ENCODE measurements at places on chromosomes 5 and 9.

- DNase-seq = no peak
These were observed 4.3 kb upstream of the SURF6 start for GRCh38 chr9:133340256-133340655.

GRCh38 chr5:18959535-18959934 lies 1028.5 kb downstream of the CDH18 start:
- no peak for DNase-seq

- DNase-seq = no peak
These were observed 86.4 kb downstream of the INIP start for GRCh38 chr9:112631313-112632070.

GRCh38 chr5:174058433-174059122 lies 13.1 kb downstream of the NSG2 start:
- DNase-seq = no peak

- no peak for DNase-seq
These were observed 148.5 kb downstream of the EPB41L4A start for GRCh38 chr5:112270299-112271293.

GRCh38 chr5:180006141-180006540 lies 65.4 kb downstream of the RNF130 start:
- no peak for DNase-seq

DNA sequence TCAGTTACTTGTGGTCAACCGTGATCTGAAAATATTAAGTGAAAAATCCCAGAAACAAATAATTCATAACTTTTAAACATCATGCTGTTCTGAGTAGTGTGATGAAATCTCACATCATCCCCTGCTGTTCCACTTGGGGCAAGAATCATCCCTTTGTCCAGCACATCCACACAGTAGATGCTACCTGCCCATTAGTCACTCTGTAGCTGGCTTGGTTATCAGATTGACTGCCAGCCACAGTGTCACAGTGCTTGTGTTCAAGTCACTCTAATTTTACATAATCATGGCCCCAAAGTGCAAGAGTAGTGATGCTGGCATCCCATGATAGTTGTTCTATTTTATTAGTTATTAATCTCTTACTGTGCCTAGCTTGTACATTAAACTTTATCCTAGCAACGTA lies 39.1 kb upstream of the CER1 start:
- DNase-seq = no peak

- DNase-seq = no peak
These were observed 58.6 kb downstream of the GCNT4 start for GRCh38 chr5:74993743-74994142.

DNA sequence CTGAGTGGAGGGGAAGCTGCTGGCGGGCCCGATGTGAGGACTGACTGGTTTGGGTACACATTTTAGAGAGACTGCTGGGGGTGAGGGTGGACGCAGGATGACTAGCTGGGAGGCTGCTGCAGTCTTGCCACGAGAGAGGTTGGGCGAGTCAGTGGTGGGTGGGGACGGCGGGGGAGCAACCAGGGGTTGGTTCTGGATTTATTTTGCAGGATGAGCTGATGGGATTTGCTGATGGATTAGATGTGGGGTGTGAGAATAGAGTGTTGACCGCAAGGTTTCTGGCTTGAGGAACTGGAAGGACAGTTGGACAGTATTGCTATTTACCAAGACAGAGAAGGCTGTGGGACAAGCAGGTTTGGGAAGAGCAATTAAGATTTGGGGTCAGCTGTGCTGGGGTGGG lies 5.8 kb upstream of the NDST1 start:
- no peak for DNase-seq

GRCh38 chr5:3659907-3660306 lies 64.3 kb downstream of the IRX1 start:
- DNase-seq = no peak

GRCh38 chr9:124140941-124141568 lies 116.7 kb upstream of the NEK6 start:
- DNase-seq = no peak

DNA sequence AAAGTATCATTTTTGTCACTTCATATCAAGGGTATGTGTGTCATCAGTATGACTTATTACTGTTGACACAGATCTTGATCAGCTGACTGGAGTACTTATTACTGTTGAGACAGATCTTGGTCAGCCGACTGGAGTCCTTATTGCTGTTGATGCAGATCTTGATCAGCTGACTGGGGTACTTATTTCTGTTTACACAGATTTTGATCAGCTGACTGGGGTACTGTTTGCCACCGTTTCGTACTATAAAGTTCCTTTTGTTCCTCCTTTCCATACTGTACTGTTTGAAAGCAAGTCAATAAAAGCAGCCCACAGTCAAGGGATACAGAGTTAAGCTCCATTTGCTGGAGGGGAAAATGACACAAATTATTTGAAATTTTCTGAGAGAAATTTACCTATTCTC lies 347.3 kb downstream of the CDH12 start:
- no peak for DNase-seq

GRCh38 chr9:5551368-5552150 lies 41.2 kb downstream of the PDCD1LG2 start:
- no peak for DNase-seq

- DNase-seq = no peak
These were observed 272.8 kb downstream of the TAF11L14 start for GRCh38 chr5:17907094-17907493.

DNA sequence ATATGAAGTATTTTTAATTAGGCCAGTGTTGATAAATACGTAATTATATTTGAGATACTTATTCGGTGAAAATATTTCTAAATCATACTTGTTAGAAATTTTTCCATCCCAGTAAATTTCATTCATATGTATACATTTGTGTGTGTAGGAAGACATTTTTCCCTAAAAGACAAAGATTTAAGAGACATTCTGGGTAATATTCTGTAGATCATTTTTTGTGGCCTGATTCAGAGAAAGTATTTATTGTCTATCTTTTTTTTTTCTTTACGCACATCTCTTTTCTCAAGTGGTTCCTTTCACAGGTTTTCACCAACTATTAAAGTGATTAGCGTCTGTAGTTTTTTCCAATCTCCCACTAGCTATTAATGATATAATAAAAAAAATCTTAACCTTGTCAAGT lies 224.1 kb downstream of the MEF2C start:
- DNase-seq = no peak

DNA sequence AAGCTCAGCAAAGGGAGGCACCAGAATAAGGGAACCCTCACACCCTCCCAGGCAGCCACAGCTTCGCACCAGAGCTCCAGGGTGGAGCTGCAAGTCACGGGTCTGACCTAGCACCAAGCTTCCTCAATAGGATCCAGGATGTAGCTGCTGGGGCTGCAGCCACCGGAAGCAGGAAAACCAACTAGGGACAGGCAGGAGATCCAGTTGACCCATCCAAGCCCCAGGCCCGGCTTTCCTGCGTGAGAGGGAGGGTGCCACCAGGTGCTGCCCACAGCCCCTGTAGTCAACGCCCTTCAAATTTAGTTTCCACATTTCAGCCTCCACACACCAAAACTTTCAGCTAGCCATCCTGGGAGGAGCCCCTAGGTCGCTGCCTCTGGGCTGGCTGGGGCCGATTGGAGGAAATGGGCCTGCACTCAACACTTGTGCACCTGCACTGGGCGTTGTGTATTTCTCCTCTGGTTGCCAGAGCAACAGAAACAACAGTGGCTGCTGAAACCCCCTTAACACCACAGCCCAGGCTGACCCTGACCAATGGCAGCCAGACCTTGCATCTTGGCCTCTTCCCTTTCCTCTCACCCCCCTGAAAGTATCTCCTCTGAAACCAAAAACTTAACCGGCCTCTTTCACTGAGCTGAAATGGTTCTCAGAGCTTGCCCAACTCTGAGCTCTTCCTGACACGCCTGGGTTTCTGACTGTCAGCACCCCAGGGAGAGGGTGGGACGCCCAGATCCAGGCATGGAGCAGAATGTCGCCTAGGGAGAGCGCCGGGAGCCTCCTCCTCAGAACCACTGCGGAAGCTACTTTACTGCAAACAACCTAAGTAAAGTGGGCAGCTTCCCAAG lies 226.5 kb upstream of the MAP3K1 start:
- DNase-seq = peak; percentile 62

DNA sequence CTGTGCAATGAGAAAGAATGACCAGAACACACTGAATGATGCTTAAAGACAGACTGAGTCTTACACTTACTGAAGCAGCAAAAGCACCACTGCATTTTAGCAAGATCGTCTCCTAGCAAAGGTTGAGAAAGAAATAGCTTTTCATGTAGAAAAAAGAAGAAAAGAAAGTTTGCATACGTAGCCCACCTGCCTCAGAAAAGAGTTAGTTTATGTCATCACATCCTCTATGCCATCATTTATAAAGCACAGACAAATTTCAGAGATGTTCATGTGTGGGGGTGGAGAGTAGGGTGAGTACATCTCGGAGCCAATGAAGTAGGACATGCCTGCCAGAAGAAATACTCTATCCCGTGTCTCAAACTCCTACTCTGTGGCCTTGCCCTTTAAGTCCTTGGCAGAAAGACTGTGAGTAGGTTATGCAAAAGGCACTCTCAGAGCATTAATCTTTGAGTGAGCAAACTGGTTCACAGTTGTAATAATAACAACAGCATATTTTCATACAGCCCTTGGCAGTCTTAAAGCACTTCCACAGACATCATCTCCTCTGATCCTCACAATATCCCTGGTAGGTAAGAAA lies 22.4 kb downstream of the NRG2 start:
- no peak for DNase-seq

- no peak for DNase-seq
These were observed 165.5 kb downstream of the PBX3 start for GRCh38 chr9:125912667-125913066.

DNA sequence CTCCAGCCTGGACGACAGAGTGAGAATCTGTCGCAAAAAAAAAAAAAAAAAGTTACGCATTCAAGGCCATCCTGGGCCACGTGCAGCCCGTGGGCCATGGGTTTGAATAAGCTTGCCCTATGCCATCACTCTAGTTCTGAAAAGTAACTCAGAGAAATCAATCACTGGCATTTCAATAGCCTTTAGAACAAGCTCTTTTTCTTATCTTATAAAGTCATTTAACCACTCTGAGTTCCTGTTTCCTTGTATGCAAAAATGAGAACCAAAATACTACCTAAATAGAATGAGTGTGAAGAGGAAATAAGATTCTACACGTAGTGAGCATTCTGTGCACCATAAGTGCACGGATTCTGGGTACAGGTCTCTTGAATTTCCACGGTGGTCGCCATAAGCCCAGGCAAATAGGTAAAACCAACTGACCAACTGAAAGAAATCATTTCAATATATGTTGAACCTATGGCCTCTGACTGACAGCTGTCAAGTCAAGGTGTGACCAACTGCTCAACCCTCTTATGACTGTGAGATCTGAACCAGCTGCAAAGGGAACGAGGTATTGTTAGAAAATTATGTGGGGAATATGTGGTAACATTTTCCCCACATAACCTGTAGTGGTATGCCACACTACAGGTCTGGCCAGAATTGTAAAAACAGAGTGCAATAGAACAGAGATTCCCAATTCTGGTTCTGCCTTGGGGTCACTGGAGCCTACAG lies 143.9 kb upstream of the LHFPL2 start:
- no peak for DNase-seq

GRCh38 chr5:1910081-1910760 lies 27.5 kb upstream of the IRX4 start:
- DNase-seq = no peak

GRCh38 chr9:1879501-1879900 lies 135.6 kb upstream of the SMARCA2 start:
- DNase-seq = no peak

GRCh38 chr9:129351642-129352145 lies 173.6 kb upstream of the IER5L start:
- no peak for DNase-seq

All from activated CD8-positive, alpha-beta memory T cell treated with anti-CD3 and anti-CD28 coated beads for 24 hours (primary cell).